D721Med (cell line): ENCODE measurements at places on chromosomes 4 and X.

DNA sequence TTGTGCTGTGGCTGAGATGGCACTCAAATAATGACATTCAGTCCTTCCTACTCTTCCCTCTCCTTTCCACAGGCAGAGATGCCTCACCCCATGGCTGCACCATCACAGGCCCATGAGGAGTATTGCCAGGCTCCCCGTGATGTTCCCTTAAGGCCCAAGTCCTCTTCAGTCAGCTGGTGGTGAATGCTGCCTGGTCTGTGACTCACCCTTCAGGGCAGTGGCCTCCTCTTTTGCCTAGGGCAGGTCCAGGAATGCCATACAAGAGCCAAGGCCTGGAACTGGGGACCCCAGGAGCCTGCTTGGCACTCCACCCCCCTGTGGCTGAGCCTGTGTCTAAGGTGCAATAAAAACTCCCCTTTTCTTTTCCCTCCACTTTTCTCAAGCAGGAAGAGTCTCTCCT lies 144.2 kb upstream of the GEMIN8 start:
- no peak for DNase-seq

- no peak for DNase-seq
Measured at GRCh38 chrX:132774010-132774714, 184.3 kb downstream of the HS6ST2 start.

GRCh38 chr4:162274354-162274753 lies 110.6 kb upstream of the FSTL5 start:
- no peak for DNase-seq

GRCh38 chr4:55931043-55931442 lies 17.7 kb upstream of the CEP135 start:
- DNase-seq = no peak

- no peak for DNase-seq
Measured at GRCh38 chr4:54937501-54937900, 187.9 kb downstream of the KDR start.

GRCh38 chr4:75985116-75985515 lies 5.6 kb downstream of the SDAD1 start:
- DNase-seq = no peak

- no peak for DNase-seq
Measured at GRCh38 chr4:48585401-48585800, 95.3 kb downstream of the ZAR1 start.

DNA sequence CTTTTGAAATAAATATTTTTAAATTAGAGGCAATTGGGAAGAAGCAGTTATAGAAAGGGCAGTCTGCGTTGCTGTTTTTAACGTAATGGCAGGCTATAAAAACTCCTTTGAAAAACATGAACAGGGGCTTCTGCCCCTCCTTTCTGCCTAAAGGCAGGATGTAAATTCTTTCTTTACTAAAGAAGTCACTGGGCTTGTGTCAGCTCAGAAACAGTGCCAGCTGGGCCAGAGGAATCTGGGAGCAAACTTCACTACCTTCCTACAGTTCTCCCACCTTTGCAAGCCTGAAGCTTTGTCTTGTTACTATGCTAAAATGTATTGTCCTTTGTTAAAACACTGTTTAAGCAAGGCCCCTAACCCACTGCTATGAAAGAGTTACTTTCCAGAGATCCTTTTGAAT lies 1664.8 kb downstream of the RPA4 start:
- no peak for DNase-seq

DNA sequence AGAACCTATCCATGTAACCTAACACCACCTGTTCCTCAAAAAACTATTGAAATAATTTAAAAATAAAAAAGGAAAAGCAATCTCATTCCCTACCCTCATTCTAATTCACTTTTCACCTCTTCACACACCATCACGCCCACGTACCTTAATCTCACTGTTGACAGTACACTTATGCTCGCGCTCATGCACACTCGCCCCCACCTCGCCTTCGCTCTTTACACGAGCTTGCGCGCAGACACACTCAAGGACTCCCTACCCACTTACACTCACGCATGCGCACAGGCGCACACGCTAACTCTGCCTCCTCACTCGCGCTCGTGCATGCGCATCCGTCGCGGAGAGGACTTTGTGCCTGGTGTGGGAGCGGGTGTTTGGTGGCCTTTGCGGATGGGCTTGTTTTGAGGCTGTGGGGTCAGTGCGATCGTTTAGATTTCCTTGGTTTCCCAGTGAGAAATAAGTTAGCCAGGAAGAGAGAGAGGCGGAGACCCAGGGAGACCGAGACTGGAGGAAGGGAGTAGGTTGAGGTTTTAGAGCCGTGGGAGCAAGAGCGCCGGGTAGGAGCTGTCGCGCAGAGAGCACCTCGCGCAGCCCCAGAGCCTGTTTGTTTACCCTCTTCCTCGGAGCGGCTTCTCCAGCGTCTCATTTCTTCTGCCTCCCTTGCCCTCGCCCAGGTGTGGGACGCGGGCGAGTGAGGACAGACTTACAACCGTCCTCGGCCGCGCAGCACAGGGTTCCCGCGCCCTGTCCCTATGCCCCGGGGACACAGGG lies 8.1 kb upstream of the GSX2 start:
- DNase-seq = peak; percentile 91

DNA sequence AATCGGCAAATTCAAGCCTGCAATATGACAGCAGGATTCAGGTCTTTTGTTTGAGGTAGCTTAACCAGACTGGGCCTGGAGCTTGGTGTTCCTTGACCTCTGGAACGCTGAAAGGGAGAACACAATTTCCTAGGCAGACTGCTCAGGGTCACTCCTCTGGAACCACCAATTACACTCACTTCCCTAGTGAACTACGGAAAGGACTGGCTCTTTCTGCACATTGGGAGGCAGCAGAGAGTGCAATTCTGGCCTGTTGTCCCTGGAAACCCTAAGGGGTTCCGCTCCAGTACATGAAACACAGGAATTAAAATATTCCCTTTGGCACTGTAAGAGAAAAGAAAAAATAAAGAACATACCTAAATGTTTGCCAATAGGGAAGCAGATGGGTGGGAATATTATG lies 58.6 kb downstream of the GPC3 start:
- no peak for DNase-seq

- no peak for DNase-seq
Measured at GRCh38 chr4:13182133-13182532, 302.0 kb downstream of the RAB28 start.

DNA sequence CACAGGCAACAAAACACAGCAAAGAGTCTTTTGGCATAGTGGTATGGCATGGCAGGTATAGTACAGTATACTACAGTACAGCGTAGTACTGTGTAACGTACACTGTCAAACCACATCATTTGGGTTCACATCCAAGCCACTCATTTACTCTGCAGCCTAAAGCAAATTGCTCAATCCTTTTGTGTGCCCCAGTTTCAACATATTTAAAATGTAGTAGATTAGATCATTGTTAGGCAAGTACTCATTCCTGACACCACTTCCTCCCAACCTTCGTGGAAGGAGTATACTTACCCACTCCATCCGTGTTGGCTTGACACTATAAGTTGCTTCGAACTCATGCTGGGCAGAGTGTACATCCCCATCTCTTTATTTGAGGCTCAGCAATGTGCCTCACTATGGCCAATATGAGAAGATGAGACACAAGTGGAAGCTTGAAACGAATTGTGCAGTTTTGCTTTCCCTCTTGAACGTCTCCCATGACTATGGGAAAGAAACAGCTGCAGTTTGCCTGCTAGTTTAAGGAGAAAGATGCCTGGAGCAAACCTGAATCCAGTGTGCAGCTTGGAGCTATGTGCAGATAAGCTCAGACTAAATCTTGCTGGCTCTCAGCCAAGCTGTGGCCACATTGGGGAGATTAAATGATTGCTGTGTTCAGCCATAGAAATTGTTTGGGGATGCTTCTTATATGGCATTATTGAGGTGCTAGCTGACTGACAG lies 85.7 kb upstream of the TBL1X start:
- no peak for DNase-seq

DNA sequence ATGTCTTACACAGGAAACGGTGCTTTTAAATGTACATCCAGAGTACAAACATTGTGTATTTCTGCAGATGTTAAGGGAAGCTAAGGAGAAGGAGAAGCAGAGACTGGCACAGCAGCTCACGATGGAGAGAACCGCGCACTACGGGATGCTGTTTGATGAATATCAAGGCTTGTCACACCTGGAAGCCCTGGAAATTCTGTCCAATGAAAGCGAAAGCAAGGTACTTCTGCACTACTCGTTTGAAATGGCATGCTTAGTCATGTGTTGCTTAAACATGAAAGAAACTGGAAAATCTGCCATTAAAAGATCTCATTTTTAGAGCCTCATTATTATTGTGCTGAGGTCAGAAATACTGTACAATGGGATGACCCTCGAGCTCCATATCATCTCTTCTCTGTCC lies 47.2 kb downstream of the FAM114A1 start:
- no peak for DNase-seq

- no peak for DNase-seq
Measured at GRCh38 chr4:16118090-16118489, 34.3 kb upstream of the PROM1 start.

DNA sequence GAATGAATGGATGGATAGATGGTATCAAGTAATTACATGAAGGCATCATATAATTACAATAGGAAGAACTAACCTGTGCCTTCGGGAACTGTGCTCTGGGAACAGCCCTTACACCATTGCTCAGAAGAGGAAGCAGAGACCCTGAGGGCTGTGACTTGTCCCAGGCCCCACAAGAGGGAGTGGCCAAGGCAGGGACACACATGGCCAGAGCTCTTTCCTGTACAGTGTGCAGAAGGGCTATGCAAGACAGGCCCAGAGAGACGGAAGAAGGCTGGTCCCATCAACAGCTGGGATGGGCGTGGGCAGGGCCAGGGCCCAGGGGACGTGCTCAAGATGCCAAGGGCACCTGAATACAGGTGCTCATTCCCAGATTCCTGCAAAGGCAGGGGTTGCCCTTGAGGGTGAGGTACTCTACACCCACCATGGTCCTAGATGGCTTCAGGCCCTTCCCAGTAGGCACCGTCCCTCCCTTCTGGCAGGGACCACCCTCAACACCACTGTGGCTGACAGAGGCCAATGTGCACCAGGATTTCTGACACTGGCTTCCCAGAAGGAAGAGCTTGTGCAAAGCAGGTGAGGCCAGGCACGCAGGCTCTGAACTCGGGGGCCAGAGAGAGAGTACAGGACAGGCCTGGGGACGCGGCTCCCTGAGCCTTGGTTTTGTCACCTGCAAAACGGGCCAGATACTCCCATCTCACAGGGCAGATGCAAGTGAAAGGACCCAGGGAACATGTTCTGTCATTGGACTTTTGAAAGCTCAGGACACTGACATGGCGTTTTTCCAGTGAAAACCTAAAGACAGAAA lies 1.7 kb downstream of the EVC2 start:
- DNase-seq = no peak
